ENCODE measurements at places on chromosomes 12 and 14.
A peak's percentile ranks its signal among the peaks of the same experiment; 100 is the strongest.

- DNase-seq, result no peak
Observed at GRCh38 chr12:79897617-79898016, 37.3 kb downstream of the PPP1R12A start.

GRCh38 chr12:42094277-42094676, 50.4 kb downstream of the GXYLT1 start:
- no peak for DNase-seq

DNA sequence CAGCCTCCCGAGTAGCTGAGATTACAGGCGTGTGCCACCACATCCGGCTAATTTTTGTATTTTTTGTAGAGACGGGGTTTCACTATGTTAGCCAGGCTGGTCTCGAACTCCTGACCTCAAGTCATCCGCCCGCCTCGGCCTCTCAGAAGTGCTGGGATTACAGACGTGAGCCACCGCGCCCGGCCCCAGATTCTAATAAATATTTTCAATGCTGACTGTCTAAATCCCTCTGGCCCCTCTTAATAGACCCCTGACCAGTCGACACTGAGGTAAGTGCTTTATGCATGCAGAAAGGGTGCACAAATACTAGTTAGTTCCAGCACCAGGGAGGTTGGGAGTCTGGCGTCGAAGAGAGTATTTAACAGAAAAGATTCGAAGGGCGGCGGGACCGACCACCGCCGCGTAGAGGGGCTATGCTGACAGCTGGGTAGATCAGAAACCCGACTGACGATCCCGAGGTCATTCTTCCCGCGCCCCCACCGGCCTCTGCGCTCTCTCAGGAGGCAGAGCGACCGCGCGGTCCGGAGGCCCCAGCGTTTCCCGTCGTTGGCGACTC, 1.1 kb upstream of the SPATS2 start:
- no peak for DNase-seq

GRCh38 chr14:57671021-57671420, 177.4 kb upstream of the CCDC198 start:
- no peak for DNase-seq

DNA sequence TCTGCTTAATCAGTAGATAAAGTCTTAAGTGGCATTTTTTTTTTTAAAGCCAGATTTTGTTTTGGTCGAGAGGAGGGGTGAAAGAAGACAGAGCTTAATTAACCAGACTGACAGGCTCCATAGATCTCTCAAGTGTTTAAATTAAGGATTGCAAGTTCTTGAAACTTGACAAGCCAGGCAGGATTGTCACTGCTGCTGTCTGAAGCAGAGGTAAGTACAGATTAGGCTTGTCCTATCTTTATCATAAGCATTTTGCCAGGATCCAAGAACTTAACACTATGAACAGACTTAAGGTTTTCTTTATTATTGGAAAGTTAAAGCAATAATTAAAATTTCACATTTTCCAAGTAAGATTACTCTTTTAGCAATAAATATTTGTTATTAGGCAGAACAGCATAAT, 179.6 kb upstream of the LMO3 start:
- no peak for DNase-seq

DNA sequence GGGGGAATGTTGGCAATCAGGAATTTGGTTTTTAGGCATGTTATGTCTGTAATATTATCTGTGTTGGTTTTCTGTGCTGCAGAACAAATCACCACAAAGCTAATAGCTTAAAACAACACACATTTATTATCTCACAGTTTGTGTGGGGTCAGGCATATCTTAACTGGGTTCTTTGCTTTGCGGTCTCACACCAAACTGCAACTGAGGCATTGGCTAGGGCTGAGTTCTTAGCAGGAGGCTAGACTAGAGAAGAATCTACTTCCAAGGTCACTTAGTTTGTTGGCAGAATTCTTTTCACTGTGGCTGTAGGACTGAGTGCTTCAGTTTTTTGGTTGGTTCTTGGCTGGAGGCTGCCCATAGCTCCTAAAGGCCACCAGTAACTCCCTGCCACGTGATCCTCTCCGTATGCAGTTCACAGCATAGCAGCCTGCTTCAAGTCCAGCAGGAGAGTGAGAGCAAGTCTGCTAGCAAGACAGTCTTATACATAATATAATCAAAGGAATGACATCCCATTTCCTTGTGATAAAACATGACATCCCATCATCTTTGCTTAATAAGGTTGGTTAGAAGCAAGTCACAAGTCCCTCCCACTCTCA, 21.6 kb downstream of the ATF1 start:
- DNase-seq, result no peak

DNA sequence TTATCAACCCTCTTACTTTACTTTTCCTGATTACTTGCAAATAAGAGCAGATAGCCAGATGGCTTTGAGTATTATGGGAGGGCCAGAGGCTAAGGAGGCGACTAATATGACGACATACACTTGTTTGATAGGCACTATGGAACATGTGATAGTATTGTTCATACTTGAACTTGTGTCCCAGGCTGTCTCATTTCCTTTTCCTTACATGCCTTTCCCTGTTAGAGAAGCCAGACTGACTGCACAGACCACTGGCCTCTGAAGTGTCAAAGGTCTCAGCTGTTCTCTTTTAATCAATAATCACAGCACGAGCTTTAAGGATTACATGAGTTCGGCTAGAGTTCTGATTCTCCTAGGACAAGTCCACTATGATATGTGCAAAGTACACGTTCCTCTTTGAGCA, 326.0 kb downstream of the PRKD1 start:
- DNase-seq, result no peak

GRCh38 chr14:49982082-49982481, 89.2 kb downstream of the ARF6 start:
- DNase-seq, result no peak

- DNase-seq, result no peak
Observed at GRCh38 chr14:95462491-95462890, 54.0 kb downstream of the SYNE3 start.

DNA sequence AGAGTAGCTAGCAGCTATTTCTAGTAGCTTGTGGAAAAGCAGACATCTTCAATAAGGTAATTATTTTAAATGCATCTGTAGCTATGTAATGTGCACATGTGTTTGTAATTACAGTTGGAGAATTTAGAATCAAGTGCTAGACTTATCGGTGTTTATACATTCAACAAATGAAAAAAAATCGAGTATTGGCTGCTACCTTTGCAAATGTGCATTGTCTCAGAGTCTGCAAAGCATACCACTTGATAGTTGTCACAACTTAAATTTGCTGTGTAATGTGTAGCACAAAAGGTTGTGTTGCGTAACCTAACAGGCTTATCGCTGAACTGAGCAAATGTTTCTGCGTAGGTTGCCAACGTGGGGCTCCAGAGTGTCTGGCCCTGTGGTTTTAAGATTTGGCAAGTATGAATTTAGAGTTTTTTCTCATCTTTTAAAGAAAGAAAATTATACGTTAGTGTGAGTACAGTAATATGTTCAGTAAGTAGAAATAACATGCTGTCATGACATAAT, 44.3 kb downstream of the TMTC2 start:
- peak; percentile 83 for DNase-seq

DNA sequence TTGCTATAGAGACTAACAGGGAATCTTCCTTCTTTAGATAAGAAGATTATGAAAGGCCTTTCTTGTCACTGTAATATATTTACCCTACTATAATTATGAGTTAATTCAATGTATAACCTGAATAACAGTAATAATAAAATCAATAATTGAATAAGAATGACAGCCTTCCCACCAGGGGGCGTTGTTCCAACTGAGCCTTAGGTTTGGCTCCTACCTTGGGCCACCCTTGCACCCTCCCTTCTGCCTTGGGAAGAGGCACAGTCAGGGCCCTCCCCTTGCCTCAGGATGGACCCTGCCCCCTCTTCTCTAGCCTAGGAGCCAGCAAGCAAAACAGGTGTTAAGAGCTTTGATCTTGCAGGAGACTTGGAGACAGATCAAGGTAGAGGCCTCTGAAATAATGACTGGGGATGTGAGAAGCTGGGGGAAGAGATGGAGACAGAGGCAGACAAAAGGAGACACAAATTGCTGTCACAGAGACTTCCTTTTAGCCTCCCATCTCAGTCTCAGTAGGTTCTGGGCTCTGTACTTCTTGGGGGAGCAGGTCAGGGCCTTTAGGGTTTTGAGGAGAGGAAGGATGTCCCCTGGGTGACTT, 40.1 kb upstream of the CISTR start:
- no peak for DNase-seq

GRCh38 chr12:51240971-51241370, 2.3 kb downstream of the DAZAP2 start:
- no peak for DNase-seq
